Activated CD4-positive, alpha-beta T cell treated with anti-CD3 and anti-CD28 coated beads for 24 hours (primary cell): ENCODE measurements at places on chromosomes 7 and 10.

DNA sequence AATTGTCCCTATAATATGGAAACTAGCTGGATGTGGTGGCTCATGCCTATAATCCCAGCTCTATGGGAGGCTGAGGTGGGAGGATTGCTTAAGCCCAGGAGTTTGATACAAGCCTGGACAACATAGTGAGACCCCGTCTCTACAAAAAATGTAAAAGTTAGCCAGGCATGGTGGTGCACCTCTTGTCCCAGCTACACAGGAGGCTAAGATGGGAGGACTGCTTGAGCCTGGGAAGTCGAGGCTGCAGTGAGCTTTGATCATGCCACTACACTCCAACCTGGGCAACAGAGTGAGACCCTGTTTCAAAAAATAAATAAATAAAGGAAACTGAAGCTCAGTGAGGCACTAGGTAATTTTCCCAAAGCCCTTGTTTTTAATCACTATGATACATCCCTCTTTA is 15.7 kb upstream of the ERLIN1 start:
- DNase-seq, result no peak

- no peak for DNase-seq
Measured at GRCh38 chr10:5376450-5376849, 11.7 kb downstream of the UCN3 start.

DNA sequence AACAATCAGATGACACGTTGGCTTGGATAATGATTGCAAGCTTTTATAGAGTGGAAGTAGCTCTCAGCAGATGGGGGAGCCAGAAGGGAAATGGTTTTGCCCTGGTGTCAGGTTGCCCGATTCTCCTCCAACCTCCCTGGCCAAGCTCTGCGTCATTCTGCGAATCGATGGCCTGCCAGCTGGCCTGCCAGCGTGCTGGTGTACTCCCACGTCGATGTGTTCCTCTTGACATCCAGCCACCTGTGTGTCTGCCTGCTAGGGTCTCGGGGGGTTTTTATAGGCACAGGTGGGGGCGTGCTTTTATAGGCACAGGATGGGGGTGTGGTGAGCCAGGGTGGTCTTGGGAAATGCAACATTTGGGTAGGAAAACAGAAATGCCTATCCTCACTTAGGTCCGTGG is 4.6 kb downstream of the NET1 start:
- DNase-seq, result no peak

DNA sequence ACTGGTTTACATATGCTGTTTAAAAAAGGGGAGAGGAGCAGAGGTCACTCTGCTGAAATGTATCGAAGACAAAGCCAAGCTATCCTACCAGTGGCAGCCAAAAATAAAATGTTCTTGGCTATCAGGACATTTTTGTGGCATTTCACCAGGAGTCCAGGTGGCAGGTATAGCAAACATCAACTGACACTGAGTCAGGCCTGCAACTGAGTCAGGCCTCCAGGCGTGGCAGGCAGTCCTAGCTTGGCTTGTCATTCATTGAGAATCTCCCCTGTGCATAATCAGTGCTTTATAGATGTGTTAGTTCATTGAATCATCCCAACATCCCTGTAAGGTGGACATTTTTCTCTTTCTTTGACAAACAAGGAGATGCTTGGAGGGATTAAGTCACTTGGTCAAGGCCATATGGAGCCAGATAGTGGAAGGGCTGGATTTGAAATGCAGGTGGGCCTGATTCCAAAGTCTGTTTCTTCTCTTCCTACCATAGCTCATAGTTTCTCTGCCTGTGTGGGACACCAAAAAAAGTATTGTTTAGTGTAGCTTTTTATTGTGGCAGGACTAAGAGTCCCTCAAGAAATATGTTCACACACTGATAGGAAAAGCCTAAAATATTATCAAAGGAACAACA is 4.3 kb downstream of the DYNC1I1 start:
- DNase-seq, result no peak

- no peak for DNase-seq
Measured at GRCh38 chr10:62054830-62055229, 153.3 kb downstream of the ARID5B start.

- no peak for DNase-seq
Measured at GRCh38 chr7:22214000-22214399, 143.0 kb downstream of the RAPGEF5 start.

GRCh38 chr10:1633783-1634182 is 103.5 kb downstream of the ADARB2 start:
- DNase-seq, result no peak

DNA sequence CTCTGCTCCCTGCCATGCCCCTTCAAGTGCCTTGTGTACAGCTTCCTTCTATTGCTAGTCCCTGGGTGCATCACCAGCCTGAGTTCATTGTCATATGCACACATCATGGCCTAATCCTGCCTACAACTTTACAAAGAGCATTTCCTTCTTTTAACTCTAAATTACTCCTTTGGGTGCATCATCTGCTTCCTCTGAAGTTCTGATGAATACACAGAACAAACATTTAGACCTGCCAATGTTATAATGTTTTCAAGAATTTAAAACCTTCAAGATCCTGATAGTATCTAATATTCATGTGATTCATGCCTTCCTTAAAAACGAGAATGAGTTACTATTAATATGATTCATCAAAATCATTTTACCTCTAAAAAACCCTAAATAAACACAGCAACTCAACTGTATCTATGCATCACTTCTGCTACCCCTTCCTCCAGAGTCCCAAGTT is 357.1 kb downstream of the MAGI2 start:
- DNase-seq, result no peak

DNA sequence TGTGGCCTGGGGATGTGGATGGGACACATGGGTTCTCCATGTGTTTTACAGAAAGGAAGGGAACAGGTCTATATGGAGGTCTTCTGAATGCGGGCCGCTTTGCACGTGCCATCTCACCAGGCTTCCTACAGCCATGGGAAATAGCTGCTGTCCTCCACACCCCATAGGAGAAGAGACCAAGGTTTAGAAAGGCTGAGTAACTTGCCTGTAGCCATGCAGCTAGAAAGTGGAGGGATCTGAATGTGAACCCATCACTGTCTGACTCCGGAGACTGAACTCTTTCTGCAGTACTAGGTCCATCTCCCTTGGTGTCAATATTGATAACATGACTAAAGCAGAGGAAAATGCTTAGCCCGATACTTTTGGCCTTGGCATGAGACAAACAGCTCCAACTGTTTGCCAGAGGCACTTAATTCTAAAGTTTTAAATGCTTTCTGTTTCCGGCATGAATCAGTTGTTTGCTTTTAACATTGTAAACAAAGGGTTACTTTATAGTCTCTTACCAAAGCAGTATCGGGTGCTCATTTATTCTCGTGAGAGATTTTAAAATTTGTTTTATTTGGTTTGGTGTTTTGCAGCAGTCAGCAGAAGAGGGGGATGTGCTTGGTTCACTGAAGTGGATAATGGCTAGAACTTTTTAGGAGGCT is 64.8 kb upstream of the LOXL4 start:
- no peak for DNase-seq

DNA sequence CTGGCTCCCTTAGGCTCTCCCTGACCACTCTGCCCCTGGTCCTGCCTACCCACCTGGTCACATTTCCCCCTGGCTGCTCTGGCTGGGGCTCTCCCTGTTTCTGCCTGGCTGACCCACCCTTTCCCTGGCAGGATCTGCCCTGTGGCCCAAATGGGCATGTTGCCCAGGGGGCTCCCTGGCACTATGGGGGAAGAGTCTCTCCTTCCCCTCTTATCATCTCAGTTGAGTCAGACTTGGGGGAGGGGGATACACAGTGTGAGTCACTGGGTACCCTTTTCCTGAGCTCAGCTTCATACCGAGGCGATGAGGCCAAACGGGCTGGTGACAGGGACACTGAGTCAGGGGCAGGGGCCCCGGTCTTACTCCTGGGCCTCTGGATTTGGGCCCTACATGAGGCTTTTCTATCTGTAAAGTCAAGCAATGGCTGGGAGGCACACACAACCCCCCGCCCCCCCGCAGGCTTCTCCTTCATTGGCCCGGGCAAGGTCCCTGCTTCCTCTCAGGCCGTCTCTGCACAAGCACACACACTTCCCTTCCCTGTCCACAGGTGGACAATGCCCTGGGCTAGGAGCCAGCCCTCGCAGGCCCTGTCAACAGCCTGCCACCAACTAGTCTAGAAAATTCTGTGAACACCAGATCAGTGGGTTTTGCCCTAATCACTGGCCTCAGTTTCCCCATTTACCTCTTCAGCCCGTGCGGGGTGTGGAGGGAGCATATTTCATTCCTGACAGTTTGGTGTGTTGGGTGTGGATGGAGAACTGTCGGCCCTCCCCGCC is 627 bp upstream of the FLNC start:
- no peak for DNase-seq

- DNase-seq, result no peak
Measured at GRCh38 chr10:3740157-3740871, 44.7 kb downstream of the KLF6 start.

DNA sequence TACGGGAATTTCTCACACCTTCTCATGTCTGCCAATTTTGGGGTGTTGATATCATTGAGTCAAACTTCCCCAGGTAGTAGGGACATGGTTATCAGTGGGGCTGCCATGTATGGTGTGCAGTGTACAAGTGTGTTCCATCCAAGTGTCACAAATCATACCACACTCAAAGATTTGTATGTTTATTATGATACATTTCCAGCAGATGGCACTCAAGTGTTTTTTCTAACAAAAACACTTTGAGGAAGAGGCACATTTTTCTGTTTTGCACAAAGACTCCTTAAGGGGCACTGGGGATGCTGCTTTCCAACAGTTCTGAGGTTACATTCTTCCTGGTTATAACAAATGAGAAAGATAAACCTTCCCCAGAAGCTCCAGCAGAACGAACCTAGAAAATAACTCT is 414.5 kb downstream of the REEP3 start:
- no peak for DNase-seq

- DNase-seq, result no peak
Measured at GRCh38 chr7:82362129-82362706, 81.4 kb downstream of the CACNA2D1 start.

DNA sequence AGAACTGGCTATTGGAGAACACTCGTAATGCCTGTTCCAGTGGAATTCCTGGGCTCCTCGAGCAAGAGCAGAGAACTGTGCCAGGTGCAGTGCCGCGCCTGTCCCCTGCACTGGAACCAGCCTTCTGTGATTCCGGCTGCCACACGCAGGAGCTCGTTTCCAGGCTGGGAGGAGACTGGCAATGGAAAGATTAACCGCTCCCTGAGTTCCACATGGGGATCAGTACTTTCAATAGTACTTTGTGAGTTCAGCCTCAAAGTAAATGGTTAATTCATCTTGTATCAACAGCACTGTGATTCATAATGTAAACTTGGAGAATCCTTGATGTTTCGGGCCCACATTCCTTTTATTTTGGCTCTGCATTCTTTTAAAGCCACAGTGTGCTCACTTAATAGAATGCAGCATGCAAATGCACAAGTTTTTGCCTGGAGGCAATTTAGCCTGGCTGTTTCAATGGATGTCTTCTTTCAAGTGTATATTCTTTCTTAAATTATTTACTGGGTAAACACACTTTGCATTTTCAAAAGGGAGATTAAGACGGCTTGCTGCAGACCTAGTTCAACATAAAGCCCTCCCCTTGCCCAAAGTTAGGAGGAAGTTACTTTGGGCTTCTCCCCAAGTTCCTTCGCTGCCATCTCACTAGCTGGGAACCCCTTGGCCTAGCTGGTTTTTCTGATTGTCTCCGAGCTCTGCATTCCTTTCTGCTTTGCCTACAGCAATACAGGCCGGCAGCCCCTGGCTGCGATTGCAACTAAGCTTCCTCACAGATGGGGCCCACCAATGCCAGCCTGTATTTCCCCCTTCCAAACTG is 138.1 kb upstream of the TCF7L2 start:
- no peak for DNase-seq

DNA sequence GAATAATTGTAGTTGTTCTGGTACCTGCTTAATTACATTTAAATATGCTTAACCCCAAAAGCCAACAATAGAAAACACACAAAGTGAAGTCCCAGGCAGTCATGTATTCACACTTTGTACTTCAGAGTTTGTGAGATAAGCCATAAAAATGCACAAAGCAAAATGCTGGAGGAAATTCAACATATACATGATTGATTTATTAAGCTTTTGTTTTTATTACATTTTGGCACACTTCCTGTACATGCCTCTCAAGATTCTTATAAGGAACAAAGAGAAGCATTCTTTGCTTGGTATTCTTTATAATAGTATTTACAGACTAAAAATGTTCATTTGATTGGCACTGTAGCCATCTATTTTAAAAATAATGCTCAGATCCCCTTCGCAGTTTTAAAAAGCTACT is 107.7 kb upstream of the ANK3 start:
- DNase-seq, result no peak

DNA sequence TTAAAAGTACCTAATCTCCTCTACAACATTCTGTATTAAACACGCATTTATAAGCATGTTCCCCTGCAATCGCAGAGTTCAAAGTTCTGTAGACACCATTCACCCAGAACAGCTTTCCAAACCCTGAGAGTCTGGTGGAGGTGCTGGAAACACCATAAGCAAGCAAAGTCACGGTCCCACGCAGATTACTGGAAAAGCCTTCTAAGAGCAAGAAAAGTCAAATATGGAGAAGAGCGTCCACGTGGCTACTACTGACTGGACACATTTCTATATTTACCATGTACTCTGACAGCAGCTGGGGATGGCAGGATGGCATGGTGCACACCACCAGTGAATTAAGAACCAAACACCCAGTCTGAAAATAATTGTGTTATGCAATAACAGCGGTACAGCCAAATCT is 97.7 kb downstream of the PARD3 start:
- DNase-seq, result no peak

- DNase-seq, result no peak
Measured at GRCh38 chr7:131562941-131563340, 6.5 kb upstream of the PODXL start.
